ENCODE measurements at places on chromosomes 2 and 18.
A peak's percentile ranks its signal among the peaks of the same experiment; 100 is the strongest.

DNA sequence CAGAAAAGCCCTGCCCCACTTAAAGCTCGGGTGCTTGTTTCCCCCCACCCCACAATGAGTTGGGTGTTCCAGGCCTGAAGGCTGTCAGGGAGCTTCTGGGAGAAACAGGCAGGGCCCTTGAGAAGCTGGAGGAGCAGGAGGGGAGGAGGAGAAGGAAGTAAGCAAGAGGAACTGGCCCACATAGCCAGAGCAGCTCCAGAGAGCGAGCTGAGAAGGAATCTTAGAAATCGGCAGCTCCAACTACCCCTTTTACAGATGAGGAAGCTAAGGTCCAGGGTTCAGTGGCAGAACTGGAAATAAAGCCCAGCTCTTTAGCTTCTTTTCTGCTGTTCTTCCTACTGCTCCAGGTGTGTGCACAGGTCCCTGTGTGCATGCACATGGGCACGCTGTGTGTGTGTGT lies 12.7 kb upstream of the KCNK3 start:
- DNase-seq = peak; percentile 78

DNA sequence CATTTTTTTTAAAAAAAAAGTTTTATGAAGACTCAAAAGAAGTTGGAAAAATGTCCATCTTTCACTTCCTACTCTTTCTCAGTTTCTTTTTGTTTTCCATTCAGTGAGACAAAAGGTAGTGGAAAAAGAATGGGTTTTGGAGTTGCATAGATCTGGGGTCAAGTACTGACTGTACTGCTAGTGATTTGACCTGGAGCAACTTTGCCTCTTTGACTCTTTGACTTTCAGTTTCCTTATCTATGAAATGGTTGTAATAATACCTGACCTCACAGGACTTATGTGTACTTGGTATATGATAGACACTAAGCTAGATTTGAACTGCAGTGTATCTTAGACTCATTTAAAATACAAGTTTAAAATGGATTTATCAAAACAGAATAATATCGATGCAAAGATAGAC lies 3.5 kb upstream of the KCNE4 start:
- DNase-seq = no peak

DNA sequence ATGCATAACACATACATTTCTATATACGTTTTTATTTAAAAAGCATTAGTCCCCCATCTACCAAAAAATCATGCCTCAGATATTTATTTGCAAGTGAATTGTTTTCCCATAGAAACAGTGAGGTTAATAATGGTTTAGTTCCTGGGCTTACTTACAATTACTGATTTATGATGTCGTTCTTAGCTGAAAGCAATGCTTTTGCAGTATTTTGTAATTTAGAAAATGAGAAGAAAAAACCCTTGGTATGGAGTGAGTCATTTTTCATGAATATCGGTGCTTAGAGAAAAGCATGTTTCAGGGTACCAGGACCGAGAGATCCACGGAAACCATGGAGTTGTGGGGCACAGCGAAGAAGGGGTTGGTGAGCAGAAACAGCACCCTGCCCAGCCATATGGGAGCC lies 12.0 kb upstream of the CDK15 start:
- no peak for DNase-seq

GRCh38 chr2:37325625-37326071 lies 1.0 kb upstream of the PRKD3 start:
- no peak for DNase-seq

DNA sequence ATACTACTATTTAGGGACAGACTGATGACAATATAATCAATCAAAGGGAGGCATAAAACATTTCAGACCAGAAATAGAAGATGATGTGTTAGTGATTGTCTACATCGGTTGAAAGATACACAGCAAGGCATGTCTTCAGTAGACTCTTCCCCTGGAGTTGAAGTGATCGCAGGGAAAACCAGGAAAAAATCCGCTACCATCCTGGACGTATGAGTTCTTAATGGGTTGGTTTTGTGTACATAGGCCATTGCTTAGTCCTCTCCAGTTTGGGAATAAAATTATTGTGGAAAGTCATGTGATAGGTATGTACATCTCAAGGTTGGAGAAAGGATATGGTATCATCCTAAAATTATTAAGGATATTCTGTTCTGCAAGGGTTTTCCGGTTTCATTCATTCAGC lies 4.3 kb downstream of the APCDD1 start:
- DNase-seq = no peak

DNA sequence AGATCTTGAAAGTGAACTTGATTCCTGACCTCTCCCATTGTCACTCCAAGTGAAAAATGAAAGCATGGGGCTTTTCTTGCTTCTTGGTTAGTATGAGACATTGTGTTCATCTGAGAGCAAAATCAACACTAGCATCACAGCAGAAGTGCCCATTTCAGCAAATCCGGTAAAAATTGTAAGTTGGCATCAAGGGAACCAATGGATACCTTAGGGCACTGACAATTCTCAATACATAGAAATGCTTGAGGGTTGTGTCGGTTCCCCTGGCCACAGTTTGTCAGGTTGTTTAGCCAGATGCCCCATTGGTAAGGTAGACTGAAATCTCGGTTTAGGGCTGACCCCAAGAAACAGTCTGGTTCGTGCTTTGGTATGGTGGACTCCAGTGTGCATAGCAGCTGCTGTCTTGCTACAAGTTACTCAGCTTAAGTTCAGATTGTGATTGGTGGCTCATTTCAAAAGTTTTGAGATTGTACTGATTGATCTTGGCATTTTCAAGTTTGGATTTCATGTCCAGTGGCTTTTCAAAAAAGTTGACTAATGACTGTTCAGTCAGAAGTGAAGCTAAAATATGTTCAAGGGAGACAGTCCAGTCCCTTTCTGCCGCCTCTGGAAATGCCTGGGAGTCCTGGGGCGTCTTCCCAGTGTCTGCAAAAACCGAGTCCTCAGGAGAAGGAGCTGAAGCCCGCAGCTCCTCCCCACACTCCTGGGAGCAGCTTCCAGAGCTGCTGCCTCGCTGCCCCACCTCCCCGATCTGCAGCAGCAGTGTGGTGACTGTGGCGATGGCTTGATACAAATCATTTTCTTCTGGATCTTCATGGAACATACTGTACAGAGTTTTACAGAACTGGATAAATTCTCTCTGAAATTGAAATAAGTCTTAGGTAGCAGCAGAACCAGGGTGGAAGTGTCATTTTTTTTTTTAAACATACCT lies 5.6 kb downstream of the RPL31 start:
- no peak for DNase-seq

DNA sequence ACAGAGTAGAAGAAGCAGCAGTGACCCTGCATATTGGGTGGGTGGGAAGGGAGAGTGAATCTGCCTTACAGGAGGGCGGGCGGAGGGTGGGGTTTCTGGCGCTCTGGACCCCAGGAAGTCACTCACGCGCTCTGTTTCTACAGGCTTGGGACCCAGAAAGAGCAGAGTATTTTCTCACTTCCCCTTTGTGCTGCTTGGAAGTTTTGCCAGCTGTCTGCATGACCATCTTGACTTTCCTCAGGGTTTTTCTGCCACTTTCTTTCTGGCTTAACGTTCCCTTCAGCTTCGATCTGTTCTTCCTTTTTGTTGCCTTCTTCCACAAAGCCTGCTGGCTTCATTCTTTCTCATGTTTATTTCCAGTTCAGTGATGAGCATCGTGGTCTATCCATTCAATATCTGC lies 383.1 kb downstream of the GALR1 start:
- no peak for DNase-seq

GRCh38 chr18:7572822-7573221 lies 5.7 kb downstream of the PTPRM start:
- DNase-seq = peak; percentile 46

- peak; percentile 6 for DNase-seq
These were observed 56.4 kb upstream of the LRRC30 start for GRCh38 chr18:7174344-7175095.

DNA sequence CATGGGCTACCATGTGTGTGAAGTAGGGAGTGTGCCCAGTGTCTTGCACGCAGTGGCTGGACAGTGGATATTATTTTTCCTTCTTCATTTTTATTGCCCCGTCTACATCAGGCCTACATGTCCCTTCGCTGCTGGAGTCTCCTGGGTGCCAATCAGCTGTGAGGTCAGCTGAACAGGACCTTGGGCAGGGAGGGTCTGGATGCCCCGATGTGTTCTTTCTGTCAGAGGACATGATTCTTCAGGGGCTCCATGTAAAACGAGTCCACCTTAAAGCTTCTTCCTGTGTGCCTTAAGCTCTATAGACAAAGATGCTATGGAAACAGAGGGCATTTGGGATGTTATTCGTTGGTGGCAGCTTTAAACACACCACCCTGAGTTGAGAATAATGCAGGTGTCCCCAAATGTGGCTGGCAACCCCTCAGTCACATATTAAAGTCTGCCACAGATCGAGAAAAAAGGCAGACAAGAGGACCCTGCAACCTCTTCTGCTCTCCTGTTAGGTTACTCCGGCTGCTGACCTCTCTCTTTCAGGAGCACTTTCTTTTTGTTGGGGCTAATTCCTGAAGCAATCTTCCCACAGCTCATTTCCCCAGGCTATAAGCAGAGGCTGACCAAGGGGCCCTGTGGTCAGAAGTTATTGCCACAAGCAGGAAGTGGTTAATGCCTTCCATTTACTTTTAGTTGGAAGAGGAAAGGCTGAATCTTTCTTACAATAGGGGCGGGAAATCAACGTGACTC lies 20.0 kb downstream of the GREB1 start:
- no peak for DNase-seq

DNA sequence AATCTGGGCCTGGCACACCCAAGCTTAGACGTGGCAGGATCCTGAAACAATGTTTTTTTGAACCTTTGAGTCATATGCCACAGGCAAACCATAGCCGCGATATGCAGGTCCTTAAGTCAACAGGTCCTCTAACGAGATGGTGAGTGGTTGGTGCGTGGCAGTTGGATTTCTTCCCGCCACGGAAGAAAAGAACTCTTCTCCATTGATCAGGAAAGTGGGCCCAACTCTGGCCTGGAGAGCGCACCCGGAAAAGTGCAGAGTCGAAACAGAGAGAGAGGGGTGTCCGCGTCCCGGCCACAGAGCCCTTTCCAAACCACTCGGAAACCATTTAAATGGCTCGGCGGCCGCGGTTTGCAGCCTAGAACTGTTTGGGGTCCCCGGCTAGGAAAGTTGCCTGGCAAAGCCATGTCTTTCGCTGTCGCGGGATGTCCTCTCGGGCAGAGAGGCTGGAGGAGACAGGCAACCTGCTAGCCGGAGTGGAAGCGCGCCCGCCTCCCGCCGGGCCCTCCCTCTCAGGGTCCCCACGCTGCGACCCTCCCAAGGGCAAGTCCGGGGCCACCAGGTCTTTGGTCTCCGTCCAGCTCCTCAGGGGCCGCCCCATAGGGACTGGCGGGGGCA lies 777 bp downstream of the GALNT3 start:
- DNase-seq = peak; percentile 24

DNA sequence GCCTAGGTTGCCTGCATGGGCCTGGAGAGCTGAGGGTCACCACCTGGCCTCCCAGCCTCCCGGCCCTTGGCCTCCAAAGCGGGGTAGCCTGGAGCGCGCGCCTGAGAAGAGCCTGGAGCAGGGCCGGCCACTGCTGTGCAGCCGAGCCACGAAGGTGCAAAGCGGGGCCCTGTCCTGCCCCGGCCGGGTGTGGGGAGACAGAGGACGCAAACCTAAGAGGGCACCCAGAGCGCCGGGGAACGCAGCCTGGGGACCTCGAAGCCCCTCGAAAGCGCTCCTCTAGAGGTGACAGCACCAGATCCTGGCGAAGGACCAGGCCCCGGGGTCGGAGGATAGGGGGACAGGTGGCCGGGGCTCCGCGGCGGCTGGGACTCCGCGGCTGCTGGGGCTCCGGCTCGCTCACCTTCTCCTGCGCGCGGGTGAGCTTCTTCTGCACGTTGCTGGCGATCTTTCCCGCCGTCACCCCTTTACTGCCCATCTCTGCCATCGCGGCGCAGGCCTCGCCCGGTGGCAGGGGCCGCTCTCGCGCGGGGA lies 430 bp downstream of the BIN1 start:
- DNase-seq = no peak

- no peak for DNase-seq
These were observed 62.4 kb downstream of the GTF3C3 start for GRCh38 chr2:196737046-196737445.

DNA sequence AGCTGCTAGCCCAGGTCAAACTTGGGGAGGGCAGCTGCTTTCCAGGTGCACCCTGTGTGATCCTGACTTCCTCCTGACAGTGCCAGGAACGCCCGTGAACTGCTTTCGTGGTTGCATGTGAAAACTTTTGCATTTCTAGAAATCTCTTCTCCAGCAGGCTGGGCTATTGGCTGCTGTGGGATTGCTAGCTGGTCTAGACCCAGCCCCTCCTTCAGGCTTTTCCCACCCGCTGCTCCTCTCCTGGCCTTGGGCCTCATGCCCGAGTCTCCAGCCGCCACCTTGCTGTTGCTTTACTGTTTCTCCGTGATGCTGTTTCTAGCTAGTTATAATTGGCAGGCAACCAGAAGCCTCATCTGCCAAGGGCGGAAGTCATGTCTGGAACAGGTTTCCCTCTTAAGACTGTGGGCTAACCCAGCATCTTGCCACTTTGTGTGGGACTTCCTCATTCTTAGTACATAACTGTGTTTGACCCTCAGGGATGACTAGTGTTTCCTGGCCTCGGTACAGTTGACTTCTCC lies 27.0 kb upstream of the MGAT4A start:
- DNase-seq = peak; percentile 96

DNA sequence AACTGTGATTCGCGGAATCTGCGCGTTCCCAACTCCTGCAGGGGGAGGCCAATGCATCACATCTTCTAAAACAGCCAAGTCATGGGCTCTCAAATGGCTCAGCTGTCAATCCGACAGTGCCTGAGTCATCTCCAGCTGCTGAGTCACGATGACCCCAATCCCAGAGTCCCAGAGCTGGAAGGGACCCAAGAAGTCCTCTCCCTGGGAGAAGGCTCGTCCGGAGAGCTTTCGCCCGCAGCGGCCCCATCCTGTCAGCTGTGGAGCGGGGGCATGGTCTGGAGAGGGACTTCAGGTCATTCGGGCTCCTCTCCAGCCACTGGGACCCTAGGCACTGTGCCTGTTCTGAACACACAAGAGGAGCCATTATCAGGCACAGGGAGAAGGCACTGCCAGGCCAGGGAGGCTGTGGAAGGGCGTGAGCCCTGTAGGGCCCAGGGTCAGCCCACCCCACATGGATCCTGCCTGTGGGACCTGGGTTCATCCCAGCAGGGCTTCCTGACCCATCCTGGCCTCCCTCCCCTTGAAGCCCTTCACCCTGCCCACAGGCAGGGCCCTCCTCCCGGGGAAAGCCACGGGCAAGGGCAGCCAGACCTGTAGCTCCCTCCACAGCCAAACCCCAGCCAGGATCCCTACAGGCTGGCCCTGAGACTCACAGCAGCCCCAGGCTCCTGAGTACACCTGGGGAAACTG lies 47.6 kb upstream of the GPC1 start:
- no peak for DNase-seq

DNA sequence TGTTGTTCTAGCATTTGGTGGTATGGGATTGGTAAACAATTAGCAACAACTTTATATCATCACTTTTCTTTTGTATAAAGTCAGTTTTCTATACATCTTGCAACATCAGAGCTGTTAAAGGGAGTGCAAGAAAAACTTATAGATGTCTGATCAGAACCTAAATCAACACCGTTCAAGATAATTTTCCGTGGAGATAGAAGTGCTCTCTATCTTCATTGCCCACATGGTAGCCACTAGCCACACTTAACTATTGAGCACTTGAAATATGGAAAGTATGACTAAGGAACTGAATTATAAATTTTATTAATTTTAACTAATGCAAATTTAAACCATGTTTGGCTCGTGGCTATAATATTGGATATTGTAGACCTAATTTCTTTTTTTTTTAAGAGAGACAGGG lies 5.2 kb downstream of the TTC27 start:
- no peak for DNase-seq

Measured in suppressor macrophage (primary cell).